ENCODE measurements at places on chromosomes 3 and 15. TPM values are rescaled to one million over a fixed set of nuclear protein-coding genes. Genes with fewer than 3 reads are reported as not detected.

MESP2 gene
- total RNA-seq: not detected

SLITRK3 gene
- not detected for total RNA-seq

AMOTL2 gene
- total RNA-seq: 22.5 TPM

LRRC15 gene
- total RNA-seq: 0.05 TPM

CCDC13 gene
- total RNA-seq: 0.12 TPM

TRIM71 gene
- not detected for total RNA-seq
